MCF 10A (cell line): ENCODE measurements at places on chromosomes 1 and 21. TPM values are rescaled to one million over a fixed set of nuclear protein-coding genes. Genes with fewer than 3 reads are reported as not detected.

DNA sequence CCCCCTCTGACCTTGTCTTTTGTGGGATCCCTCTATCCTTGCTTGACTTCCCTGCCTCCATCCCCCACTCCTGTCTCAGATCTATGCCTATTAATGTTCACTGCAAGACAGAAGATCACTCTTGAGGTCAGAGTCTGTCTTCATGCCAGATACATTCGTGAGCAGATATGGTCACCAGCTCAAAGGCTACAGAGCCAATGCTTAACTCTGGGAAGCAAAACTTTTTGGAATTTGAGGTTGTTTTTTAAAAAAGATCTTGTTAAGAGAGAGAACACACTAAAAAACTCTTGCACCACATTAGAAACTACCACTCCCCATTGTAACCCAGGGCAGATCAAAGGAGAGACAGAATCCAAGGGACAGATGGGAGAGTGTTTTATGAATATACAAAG is 17.1 kb upstream of the A3GALT2 start:
- no peak for DNase-seq

DNA sequence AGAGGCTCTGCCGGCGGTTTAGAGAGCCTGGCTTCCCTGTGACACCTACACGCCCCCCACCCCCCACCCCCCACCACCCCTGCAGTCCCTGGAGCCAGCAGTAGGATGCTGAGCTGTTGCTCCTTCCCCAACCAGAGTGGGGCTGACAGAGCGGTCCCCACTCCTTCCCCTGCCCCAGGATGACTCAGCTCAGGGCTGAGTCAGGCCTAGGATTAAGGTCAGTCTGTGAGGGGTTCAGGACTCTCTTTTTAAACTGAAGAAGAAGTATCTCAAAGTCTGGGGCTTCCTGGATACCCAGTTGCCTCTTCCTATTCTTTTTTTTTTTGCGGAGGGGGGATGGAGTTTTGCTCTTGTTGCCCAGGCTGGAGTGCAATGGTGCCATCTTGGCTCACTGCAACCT is 19.1 kb downstream of the DMBX1 start:
- DNase-seq, result peak; percentile 54

DNA sequence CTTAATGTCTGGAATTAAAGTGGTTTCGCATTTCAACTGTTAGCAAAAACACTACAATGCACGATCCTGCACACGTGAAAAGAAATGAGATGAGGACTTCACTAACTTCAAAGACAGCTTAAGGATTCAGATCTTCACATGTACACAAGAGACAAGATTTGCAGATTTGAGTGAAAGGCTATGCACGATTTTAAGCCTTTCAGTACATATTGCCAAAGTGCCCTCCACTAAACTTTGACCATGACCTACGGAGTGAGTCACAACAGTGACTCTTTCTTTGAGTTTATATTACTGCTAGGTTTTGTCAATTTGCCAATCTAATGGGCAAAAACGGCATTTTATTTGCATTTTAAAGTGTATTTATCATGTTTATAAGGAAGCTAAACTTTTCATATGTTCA is 41.2 kb upstream of the CR1L start:
- peak; percentile 82 for DNase-seq

GRCh38 chr1:56803561-56804156 is 15.5 kb downstream of the FYB2 start:
- DNase-seq, result peak; percentile 68

ATP1A1 gene
- total RNA-seq, result 361 and 378 TPM in 2 replicates

DNA sequence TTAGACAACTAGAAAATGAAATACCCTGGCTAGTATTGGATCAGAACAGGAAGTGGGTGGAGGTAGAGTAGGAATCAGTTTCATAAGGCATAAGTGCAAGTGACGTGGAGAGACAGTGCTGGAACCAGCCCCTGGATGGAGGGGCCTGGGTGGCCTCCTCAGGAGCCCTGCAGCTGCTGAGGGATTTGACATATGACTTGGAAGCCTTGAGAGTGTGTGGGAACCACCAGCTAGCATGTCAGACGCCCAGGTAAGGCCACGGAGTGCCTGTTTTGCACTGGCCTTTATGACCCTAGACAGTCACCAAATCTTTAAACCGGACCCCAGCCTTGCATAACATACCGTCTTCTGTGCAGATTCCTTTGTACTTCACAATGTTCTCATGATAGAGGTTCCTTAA is 94.4 kb downstream of the RAVER2 start:
- no peak for DNase-seq

GRCh38 chr21:45299026-45299863 is 11.6 kb upstream of the POFUT2 start:
- no peak for DNase-seq
